ENCODE measurements at places on chromosomes 3 and 15. TPM values are rescaled to one million over a fixed set of nuclear protein-coding genes. Genes with fewer than 3 reads are reported as not detected.

- no peak for DNase-seq
Observed at GRCh38 chr15:48898446-48898845, 20.5 kb downstream of the EID1 start.

The SPTSSB gene
- total RNA-seq, result not detected

- no peak for DNase-seq
Observed at GRCh38 chr3:164539215-164539614, 539.1 kb downstream of the SI start.

DNA sequence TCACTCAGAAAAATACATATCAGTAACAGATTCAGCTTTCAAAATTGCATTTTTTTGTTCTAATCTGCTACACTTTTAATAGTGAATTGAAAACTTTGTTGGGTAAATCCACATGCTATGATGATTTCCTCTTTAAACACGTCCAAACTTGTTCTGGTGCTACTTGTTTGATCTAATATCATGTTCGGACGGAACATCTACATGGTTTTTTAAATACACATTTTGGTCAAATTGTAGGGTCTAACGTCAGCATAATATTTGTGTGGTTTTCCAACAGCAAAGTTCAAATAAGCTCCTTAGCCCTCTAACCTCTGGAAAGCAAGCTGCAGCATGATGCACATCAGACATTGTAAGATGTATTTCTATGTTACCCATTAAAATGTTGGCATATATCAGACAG lies 98.5 kb upstream of the OSTN start:
- DNase-seq, result no peak

DNA sequence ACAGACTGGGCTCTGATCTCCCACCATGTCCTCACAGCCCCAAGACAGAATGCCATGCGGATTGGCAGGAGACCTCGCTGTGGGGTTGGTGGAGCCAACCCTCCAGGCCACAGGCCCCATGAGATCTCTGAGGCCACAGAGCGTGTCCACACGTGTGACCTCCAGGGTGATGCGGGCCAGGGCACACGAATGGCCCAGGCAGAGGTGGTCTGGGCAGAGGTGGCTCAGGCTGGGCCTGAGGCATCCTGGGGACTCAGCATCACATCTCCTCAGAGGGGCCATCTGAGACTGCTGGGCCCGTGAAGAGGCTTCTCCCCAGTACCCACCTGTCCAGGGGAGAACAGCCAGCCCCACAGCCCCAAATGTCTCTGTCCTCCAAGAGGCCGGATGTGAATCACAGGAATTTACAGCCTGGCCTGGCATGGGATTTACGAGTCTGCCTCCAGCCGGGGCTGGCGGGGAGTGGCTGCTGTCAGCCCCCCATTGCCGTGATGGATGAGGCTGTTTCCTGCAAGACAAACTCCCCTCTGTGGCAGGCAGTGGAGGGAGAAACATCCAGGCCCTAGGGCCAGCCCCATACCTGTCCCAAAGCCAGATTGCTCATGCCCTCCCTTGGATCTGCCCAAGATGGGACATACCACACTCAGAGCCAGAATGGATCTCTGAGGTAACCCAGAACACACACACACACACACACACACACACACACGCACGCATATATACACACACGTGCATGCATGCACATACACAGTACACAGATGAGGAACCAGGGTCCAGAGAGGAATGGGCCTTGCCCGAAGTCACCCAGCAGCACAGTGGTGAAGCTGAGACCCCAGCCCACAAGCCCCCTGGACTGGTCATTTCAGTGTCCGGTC lies 208.3 kb downstream of the TBC1D2B start:
- no peak for DNase-seq

The ALDH1A2 gene
- total RNA-seq, result not detected

Measured in NCI-H460 (cell line).